Germinal center (tissue), 1 donor: ENCODE measurements at places on chromosomes 16 and 17.

GRCh38 chr16:28531777-28532744 is 6.7 kb downstream of the NUPR1 start:
- DNase-seq, result no peak

DNA sequence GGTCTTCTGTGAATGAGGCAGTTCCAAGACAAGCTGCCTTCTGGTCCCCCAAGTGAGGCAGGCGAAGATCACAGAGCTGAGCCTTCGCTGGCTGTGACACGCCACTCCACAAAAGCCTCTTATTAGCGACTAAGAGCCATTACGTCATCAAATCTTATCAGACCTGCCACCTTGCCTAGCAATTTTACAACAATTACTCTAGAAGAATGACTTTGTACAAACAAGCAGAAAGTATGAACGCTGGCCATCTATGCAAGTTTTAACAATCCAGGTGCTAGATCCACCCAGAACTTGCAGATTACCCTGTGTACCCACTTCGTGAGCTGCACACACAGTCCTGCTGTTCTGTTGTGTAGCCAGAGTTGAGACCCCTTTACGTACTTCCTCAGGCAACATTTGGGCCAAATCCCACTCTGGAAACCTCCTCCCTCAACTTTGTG is 3.8 kb upstream of the ICAM2 start:
- DNase-seq, result no peak

DNA sequence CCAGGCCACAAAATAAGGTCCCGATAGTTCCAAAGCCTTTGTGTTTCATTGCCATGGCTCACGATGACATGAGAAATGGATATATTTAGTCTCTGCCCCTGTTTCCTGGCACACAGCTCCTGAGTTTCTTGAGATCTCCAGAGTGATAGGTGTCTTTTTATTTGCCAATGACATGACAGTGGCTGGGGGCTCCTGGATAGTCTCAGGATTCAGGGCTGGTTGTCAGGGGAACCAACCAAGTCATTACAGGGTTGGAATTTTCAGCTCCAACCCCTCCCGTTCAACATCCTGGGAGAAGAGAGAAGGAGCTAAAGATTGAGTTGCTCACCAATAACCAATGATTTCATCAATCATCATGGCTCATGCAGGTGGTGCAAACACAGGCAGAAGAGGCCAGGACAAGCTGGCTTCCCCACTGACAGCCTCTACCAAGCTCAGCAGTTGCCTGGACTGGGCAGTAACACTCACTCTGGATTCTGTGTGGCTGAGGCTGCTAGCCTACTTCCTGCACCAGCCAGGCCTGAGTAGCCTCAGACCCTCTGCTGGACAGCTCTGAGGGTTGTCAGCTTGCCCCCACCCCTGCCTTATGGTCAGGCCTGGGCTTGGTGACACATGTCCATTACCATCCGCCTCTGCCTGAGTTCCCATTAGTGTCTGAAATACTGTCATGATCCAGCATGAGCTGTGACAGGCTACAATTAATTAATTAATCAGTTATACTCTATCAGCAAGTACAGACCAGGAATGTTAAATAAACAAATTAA is 534.4 kb upstream of the CDH5 start:
- no peak for DNase-seq

DNA sequence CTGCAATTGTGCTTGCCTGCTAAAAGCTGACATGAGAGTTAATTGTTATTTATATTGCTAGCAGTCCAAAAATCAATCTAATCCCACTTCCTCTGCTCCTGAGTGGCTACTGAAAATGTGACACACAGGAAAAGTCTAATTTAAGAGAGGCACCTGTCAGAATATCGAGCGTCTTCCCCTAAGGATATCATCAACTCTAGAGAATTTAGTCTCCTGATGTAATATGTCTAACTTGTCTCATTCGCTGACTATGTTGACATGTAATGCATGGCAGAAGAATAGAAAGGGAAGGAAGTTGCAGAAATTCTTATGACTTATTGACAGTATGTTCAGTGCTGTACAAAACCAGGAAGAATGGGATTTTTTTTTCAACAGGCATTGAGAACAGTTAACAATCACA is 893.4 kb upstream of the CDH8 start:
- no peak for DNase-seq

DNA sequence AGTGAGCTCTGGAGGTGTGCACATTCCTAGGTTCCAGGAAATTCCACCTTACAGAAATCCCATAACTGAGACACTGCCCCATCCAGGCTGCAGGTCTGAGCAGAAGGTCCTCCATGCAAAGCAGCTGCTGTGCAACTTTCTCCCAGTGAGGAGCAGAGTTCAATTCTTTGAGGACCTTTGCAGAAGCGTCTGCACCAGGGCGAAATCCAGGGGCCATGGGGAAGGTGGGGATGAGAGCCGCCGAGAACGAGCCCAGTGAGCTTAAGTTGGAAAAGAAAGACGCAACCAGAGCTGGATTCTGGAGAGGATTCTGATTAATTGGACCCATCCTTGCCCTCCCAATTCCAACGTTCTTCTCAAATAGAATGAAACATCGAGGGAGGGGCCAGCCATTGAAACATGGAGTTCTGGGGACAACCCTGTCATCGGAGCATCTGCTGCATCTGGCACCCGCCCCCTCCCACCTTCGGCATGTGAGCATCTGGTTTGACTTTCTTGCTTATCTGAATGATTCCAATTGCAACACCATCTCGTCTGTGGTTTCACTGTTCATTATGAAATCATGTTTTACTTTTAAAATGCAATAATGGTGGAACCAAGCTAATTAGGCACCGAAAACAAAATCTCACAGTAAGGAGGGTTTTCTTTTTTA is 190.6 kb upstream of the FOXF1 start:
- no peak for DNase-seq

GRCh38 chr17:79897243-79898063 is 58.2 kb upstream of the CBX4 start:
- no peak for DNase-seq

DNA sequence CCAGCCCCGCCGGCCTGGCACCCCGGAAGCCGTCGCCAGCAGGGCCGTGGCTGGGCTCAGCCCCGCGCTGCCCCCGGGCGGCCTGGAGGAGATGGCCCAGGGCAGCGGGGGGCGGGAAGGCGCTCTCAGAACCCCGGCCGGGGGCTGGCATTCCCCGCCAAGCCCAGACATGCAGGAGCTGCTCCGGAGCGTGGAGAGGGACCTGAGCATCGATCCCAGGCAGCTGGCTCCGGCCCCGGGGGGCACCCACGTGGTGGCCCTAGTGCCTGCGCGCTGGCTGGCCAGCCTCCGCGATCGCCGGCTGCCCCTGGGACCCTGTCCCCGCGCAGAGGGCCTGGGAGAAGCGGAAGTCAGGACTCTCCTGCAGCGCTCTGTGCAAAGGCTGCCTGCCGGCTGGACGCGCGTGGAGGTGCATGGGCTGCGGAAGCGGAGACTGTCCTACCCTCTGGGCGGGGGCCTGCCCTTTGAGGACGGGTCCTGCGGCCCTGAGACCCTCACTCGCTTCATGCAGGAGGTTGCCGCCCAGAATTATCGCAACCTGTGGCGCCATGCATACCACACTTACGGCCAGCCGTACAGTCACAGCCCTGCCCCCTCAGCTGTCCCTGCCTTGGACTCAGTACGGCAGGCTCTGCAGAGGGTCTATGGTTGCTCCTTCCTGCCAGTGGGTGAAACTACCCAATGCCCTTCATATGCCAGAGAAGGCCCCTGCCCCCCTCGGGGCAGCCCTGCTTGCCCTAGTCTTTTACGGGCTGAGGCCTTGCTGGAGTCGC is 551 bp downstream of the WDR81 start:
- DNase-seq, result no peak

DNA sequence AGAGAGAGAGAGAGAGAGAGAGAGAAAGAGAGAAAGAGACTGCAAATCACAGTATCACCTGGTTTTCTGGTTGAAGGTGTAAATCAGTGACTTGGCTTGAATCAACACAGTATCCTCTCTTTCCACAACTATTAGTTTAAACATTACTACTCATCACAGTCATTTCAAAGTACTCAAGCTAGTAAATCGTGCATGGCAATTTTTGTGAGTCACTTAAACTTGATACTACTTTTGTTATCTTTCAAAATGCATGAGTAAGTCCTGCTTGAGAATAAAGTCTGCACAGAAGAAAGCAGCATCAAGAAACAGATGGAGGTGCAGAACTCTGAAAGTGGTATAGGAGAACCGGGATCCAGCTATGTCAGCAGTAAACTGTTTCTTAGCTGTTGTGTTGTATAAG is 535.4 kb downstream of the CDH8 start:
- no peak for DNase-seq

DNA sequence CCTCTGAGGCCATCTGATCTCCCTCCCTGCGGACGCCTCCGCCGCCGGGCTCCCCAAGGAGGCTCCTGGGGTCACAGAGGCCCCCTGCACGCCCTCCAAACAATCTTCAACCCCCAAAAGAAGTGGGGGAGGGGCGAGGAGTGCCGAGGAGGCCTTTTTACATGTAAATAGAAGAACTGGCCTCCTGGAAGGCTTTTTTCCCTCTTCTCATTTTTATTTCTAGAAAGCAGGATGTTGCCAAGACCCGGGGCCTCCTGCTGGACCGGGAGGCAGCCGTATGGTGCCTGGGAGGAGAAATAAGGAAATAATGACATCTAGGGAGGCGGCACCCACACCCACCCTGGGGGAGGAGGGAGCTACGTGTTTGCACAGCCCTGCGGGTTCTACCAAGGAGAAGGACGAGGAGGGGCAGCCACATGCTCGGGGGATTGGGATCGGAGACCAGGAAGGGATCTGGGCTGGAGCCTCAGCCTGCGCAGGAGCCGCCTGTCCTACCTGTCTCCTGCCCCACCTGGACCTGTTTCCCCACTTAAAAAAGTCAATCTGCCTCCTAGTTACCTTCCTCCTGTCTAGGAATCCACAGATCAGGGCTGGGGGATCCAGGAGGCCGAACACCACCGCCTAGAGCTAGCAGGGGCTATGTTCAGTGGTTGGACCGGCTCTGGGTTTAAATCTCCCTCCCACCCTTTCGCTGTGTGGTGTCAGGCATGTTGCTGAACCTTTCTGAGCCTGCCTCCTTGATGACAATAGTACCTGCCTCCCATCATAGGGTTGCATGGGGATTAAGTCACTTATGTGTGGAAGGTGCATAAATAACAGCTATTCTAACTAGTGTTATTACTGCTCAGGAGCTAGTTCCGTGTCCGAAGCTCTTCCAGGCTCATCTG is 175.7 kb upstream of the GSE1 start:
- DNase-seq, result no peak

DNA sequence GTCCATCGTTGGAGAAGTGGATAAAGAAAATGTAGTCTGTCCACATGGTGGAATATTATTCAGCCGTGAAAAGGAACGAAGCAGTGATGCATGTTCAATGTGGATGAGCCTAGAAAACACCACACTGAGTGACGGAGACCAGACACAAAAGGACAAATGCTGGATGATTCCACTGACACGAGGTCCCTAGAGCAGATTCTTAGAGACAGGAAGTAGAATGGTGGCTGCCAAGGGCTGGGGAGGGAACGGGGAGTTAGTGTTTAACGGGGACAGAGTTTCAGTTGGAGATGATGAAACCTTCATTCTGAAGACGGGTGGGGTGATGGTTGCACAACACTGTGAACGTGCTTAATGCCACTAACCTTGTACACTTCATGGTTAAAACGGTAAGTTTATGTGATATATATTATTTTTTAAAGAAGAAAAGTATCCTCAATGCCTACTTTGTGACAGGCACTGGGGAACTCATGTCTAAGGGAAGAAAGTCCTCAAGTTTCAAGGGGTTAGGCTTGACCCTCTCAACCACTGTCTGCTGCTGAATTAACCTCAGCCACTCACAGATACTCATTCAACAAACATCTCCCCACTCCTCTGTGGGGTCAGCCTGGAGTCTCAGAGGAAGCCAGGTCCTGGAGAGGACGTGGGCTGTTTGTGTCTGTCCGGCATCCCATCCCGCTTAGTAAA is 17.6 kb downstream of the C16orf74 start:
- DNase-seq, result no peak

DNA sequence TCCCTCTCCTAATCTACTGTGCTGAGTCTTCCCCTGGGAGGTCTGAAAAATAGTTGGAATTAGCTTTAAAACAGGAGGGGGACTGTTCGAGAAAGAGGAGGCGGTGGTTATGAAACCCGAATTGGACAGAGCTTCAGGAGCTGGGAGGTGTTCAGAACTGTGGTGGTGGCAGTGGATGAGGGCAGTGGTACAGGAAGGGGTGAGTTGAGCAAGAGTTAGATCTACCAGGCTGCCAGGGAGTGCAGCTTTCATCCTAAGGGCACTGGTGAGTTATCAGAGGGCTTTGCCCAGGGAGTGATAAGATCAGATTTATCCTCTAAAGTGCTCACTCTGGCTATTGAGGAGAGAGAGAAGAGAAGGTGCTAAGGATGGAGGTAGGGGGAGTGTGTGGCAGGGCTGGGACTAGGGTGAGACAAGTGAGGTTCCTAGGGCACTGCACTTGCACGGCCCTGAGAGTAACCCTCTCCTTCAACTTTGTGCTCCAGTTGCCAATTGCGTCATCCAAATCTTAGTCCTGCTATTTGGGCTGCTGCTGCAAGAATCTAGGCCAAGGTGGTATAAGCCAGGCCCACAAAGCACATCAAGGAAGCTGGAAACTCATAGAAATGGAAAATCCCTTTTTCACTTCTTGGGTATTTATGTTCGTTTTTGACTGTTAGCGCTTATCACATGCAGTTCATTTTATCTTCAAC is 540.3 kb downstream of the XYLT1 start:
- DNase-seq, result no peak

DNA sequence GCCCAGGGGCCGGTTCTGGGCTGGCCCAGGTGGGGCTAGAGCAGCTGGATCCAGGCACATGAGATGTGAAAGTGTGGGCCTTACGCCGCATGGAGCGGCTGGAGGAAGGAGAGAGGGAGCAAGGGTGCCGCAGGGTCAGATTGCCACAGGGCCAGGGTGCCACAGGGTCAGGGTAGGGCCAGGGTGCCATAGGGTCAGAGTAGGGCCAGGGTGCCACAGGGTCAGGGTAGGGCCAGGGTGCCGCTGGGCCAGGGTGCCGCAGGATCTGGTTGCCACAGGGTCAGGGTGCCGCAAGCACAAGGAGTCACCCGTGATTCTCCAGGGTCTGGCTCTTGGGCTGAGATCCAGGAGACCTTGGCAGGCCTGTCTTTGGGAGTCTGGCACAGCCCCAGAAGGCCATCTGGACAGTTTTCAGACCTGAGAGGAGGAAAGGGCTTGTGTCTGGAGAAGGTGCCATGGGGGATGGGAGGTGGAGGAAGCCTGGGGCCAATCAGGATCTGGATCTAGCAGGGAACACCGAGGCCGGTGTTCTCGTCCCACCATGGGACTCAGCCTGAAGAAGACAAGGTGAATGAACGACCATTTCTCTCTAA is 13.1 kb upstream of the LASP1NB start:
- no peak for DNase-seq
